DND-41 (cell line): ENCODE measurements at places on chromosomes 7 and 10.

DNA sequence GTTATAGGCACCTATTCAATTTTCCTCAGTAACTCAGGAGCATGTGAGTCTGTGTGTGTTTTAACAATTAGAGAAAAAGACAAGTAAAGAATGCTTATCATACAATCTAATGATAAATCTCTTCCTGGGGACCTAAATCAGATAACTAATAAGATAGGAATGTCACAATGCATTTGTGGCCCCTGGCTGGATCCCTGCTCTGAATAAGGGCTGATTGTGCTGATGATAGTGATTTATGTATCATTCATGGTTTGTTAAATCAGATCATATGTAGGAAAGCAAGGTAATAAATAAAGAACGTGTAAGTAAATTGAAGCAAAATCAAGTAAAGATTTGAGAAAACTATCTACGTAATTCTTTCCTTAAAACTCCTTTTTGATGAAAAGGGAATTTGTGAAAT lies 145.9 kb downstream of the C7orf25 start:
- DNase-seq: no peak

- no peak for DNase-seq
These were observed 83.6 kb upstream of the CACUL1 start for GRCh38 chr10:118838364-118838763.

DNA sequence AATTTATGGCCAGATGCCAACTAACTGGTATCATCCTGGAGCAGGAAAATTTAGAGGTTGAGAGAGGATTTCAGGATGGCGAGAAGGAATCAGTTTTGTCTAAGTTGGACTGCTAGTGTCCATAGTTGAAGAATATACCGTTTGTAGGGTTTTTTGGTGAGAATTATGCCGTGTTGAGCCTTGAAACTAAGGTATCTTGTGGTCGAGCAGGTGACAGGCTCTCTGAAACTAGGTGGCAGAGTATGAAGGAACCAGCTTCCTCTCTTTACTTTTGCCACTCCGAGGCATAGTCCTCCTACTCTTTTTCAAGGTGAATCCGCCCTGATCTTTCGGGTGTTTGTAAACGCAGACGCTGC lies 9.7 kb downstream of the MDFIC start:
- DNase-seq: no peak

DNA sequence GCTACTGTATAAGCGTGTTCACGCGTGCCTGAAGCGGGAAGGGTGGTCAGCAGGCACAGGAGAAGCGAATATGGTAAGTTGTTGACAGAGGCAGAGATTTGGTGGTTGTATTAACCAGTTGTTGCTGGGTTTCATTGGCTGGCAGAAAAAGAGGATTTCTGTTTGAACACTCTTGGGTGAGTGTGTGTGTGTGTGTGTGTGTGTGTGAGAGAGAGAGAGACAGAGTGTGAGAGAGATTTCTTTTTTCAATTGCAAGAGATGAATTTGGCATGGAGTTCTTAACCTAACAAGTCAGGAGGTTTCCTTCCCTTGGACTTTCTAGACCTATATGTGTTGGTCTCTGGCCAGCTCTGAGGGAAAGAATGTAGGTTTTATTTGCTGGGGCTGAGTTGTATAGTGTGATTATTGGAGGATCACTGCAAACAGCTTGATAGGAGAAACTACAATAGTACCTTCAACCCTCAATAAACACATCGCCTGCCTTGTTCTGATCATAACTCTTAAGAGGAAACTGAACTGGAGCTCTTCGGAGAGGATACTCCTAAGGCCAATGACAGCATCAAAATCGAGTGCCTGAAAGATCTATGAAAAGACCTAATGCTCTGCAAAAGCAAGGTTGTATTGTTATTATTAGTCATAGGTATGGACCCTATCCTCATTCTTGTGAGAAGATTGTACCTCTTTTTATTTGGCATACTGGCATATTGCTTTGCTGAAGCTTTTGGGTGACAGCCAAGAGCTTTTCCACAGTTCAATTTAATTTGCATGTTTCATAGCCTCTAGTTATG lies 1.2 kb downstream of the MCU start:
- DNase-seq: no peak

DNA sequence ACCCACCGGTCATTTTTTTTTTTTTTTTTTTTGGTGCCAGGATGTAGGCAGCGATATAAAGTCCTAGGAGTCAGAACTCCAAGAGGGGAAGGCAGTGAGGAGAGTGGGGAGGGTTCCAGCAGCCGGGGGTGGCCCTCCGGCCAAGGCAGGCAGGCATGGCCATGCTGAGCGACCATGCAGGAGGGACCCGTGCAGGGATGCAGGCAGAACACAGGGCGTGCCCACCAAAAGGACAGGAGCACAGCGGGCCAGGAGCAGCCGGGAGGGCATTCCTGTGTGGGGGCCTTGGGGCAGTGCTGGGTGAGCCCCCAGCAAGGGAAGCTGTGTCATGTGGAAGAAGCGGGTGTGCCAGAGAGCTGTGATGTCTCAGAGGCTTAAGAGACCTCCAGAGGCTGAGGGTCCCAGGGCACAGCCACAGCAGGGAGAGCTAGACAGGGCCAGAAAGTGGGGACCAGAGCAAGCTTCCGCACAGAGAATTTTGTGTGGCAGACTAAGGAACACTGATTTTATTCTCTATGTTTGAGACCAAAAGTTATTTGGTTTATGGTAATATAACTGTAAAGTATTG lies 5.7 kb downstream of the ZFAND2A start:
- DNase-seq: no peak

DNA sequence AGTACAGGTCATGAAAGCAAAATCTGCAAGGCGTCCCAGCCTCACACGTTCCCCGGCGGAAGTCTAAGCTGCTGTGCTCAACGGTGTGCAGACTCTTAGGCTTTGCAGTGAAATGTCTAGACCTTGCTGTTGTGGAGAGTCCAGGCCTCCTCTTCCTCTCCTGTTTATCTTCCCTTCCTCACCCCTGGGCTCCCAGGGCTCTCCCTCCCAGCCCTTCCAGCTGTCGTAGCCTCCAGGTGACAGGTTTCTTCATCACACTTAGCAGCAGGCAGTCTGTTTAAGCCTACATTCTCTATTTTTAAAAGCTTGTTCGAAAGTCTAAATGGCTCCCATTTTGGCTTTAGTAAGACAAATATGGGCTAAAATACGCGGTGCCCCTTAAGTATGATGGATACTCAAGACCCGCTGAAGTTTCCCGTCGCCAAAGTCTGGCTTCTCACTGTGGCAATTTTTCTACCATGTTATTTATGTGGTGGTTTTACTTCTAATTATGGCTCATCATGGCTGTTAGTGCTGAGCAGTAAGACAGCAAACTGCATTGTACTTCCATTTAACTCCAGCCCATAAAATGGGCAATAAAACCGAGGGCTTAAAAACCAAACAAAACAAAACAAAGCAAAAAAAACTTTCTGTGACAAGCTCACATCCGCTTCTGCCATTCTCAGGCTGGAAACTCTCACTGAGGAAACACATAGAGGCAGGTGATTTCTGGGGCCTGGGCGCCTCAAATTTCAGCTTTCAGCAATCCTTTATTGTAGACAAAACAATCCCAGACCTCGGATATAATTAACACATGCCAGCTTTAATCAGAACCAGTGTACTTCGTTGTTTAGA lies 243.2 kb downstream of the SNX10 start:
- DNase-seq: no peak

DNA sequence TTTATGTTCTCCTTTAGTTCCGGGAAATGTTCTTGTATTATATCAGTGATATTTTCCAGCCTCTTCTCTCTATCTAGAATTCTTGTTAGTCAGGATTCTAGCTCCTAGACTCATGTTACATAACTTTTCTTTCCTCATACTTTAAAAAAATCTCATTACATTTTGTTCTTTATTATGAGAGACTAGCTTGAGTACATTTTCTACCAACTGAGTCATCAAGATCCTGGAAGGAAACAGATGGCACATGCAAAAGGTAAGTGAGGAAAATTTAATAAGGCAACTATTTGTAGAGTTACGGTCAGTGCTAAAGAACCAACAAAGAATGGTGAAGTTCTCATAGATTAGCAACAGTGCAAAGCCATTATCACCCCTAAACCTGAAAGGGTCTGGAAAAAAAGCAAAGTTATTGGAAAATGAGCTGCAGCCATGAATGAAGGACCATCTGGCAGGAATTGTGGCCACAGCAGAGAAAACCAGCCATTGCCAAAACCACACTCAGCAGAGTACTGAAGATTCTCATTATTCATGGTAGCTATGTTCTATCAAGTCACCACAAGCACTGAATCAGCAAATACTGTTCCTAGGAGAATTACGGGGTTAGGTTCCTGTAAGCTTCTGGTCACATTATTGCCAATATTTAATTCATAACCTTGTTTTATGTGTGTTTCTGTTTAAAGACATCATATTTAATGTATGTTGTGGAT lies 98.3 kb upstream of the C7orf33 start:
- no peak for DNase-seq

DNA sequence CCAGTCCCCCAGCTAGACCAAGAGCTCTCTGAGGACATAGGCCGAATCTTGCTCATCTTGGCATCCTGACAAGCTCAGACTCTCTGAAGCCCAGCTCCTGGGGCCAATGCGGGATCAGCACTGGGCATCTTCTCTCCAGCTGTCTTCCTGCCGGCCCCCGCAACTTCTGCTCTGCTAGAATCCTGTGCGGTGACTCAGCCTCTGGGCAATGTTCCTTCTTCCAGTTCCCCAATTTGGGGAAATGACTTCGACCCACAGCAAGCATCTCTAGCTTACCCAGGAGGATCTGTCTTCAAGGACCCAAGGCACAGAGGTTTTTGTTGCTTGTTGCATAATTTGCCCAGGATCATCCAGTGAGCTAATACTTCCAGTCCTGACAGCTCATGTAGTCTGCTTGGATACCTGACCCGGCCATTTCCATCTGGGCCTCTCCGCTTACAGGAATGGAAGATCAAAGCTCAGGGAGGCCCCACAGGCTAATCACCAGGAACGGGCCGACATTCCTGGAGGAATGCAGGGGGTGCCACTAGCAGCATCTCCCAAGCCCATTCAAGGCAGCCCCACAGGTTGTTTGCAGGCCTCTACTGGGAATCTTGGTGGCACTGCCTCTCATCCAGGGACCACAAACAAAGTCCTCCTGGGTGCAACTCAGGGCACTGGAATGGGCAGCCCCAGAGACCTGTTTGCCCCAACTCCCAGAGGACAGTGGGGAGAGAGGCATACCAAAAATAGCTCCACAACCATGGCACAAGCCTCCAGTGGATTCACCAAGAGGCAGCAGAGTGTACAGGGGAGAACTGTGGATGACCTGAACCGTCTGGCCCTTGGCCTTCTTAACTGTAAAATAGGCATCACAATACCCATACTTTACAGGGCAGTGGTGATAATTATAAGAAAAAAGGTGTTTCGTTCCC lies 151.9 kb downstream of the NEURL1 start:
- DNase-seq: no peak

DNA sequence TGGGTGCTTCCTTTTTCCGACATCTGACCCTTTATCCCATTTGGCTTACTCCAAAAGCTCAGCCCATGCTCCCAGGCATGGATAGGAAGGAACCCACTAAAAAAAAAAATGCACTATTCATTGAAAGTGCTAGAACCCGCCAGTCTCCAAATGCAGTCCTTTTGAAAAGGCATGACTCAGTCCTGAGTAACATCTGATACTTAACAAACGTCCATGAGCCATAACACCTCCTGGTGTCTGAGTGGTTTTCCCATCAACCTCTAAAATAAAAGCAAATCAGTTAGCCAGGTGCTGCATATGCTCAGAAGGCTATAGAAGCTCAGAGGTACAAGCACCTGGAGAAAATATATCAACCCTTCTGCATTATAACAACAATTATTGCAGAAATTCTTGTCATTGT lies 45.0 kb upstream of the CACUL1 start:
- DNase-seq: no peak

- no peak for DNase-seq
These were observed 53.5 kb upstream of the UNC5B start for GRCh38 chr10:71158902-71159301.

GRCh38 chr10:81874875-81875466 lies at the start of gene NRG3:
Gene NRG3, plus strand, starts transcription at chr10:81875194.
- no peak for DNase-seq

GRCh38 chr10:130412317-130412716 lies 276.1 kb downstream of the GLRX3 start:
- no peak for DNase-seq

- no peak for DNase-seq
These were observed 18.8 kb upstream of the MET start for GRCh38 chr7:116653204-116653603.

DNA sequence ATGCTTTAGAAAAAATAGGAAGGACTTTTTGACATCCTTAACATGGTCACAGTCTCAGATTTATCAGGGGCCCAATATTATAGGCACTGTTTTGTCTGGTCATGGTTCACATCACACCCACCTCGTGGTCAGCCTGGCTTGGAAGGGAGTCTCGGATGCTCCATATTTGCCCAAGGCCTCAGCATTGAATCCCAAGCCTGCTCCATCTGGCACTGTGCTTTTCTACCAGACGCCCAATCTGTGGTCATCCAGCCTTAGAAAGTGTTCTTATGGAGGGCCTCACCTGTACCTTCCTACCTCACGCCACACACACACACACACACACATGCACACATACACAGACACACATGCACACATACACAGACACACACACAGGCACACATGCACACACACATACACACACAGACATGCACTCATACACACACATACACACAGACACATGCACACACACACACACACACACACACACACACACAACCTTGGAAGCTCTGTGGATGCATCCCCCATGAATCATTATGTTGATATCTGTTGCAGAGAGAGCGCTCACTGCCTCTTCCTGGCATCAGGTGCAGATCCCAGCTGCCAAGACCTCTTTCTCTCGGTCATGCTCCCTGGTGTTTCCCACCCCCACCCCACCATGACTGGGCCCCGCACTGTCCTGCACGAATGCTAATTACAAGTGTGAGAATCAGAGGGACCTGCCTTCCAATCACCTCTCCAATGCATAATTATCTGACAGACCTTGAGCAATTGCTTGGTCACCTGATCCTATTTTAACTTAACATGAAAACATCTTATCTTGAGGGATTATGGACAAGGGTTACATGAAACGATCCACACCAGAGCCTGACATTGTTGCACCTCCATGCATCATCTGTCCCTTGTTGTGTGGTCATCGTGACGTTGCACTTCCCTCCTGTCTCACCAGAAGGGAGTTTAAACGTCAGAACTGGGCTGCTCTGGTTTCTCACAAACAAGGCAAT lies 122.7 kb upstream of the TMEM72 start:
- DNase-seq: no peak

DNA sequence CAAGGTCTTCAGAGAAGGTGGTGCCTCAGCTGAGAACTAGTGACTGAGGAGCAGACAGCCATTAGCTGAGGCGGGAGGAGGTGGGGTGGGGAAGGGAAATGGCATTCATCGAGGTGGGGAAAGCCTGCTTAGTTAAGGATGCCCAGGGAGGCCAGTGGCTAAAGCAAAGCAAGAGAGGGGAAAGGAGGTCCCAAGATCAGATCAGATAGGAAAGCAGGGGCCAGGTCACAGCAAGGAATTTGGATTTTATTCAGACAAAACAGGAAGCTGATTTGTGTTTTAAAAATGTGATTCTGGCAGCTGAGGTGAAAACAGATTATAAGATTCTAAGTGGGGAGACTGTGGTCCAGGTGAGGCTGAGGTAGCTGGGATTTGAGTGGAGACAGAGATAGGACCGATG lies 45.8 kb downstream of the CNNM1 start:
- no peak for DNase-seq
